LHCN-M2 (cell line): ENCODE measurements at places on chromosomes 4 and X. TPM values are rescaled to one million over a fixed set of nuclear protein-coding genes. Genes with fewer than 3 reads are reported as not detected.

DNA sequence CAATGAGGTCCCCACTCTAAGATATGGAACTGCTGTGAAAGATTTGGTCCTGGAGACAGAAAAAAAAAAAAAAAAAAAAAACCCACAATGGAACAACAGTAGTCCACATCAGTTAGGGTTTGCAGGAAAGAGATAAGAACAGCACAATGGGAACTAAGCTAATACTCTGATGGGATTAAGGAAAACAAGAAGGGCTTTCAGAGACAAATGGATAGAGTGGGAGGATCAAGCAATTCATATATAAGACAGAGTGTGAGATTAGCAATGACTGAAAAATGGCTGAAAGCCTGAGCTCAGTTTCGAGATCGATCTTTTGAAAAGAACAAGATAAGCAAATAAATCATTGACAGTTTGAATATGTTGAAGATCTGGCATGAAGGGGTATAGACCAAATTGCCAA, 188.4 kb upstream of the TRPC5 start:
- no peak for DNase-seq

GRCh38 chrX:107465932-107466620, 16.6 kb downstream of the FRMPD3 start:
- no peak for DNase-seq

DNA sequence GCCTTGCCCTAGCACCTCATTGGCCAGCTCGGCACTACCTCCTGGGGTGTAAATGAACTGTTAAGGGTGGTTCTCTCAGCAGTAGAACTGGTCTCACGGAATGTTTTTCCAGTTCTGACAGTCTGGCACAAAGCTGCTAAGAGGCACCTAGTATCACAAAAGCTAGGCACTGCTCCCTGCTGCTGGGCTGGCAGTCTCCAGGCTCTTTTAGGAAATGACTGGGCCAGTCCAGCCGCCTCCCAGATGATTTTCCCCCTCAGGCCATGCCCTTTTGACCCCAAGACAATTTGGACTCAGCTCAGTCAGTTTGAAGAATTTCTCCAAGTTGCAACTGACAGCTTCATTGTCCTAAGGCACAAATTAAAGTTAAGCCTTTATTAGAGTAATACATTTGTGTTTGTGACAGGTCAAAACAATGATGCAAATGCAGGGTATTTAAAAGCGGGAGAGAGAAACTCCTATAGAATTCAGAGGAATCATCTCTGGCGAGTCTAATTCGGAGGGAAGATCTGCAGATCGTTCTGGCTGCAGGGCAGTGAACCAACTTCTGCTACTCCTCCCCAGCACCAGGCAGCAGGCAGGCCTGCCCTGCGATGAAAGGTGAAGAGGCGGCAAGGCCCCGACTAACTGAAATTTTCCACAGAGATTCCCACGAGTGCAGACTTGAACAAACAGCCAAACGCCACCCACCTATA, 7.9 kb downstream of the FRMD7 start:
- no peak for DNase-seq

ETDA gene
- not detected in 2 replicates for total RNA-seq

ENAM gene
- total RNA-seq: 0.06 TPM in 2 replicates

RTL5 gene
- total RNA-seq: 1.3 and 1.7 TPM in 2 replicates

ATP1B4 gene
- not detected in 2 replicates for total RNA-seq
